LoVo (cell line): ENCODE measurements at places on chromosomes 1 and 21.

DNA sequence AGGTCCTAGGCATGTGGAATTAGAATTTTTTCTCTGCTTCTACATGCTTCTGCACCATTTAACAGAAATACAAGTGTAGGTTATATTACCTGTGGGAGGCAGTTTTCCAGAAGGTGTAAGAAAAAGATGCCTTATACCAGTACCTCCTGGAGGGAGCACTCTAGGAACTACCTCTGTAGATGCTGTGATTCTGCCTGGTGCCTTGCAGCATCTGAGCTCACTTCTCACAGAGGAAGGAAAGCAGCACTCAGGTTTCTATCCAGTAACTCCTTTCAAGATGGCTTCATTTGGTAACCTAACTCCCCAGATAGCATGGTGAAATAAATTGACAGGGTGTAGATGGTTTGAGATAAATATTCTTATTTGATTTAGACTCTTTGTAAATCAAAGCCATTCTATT lies 50.3 kb downstream of the GIPC2 start:
- no peak for DNase-seq

DNA sequence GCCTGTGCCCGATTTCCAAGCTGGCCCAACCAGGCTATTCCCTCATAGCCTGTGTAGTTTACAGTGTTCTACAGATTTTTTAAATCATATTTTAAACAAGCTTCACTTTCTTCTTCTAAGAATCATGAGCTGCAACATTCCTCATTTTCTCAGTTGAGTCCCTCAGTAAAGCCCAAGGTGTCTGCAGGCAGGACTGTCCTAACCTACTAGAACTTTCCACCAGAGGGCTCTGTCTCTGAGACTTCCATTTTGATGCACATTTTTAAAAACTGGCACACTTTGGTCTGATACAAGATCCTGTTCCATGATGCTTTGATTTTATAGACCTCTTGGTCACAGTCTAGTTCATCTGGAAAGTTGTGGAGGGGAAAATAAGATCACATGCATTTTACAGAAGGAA lies 21.6 kb upstream of the SLAMF6 start:
- peak; percentile 22 for DNase-seq

DNA sequence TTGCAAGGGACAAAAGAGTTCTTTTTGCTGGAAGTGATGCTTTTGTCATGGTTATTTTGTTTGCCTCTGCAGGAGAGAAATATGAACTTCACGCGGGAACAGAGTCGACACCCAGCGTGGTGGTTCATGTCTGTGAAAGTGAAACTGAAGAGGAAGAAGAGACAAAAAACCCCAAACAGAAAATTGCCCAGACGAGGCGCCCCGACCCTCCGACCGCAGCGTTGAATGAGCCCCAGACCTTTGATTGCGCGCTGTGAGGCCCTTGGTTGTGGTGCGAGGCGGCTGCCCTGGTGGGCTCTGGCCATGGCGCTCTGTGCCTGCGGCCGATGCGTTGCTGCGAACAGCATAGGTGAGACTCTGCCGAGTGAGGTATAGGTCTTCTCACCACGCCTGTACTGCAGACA lies 20.9 kb upstream of the NCMAP start:
- peak; percentile 24 for DNase-seq

DNA sequence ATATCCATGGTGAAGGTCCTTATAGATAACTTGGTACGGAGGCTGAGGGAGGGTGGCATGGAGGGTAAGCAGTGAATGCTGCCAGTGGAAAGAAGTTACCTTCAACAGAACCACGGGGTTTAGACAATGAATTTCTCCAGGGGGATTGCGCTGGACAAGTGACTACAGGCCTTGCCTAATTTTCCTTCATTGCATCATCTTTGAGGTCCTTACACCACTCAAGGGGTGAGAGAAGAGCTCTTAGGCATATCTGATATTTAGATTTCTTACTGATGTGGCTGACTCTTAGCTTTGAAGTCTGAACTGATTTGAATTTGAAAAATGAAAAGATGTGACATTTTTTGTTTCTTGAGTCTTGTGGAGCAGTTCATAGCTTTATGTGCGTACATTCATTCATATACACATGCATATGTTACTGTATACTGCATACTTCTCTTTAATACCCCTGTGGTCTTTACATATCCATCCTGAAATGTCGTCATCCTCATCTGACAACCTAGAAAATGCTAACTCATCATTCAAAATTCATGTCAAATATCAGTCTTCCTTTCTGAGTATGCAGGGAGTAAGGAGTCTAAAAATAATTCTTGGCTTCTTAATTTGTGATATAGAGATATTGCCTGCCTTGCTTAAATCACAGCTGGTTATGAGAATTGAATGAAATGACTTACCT lies 63.6 kb downstream of the DNM3 start:
- no peak for DNase-seq

- no peak for DNase-seq
Observed at GRCh38 chr1:33111965-33112364, 31.0 kb downstream of the AZIN2 start.

DNA sequence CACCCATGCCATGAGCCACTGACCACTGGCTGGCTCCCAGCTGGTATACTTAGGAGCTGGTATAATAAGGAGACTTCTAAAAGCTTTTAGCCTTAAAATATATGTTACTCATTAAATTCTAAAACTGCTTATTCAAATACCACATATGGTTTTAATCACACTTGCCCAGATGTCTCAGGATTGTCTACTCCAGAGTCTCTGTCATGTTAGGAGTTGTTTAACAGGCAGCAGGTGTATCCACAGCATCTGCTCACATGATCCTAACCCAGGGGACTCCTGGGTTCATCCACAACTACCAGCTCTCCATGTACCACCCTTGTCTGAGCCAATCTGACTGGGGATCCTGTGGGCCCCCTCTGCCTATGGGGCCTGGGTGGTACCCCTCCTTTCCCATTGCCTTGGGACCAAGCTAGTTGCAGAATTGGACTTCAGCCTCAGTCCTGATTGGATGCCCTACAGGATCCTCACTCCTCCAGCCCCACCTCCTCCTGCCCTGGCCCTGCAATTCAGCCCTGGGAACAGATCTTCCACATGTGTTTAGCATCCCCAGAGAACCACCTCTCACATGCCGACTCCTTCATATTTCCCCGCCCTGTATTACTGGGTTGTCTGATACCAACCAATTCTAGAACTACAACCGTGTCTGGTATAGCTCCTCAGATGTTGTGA lies 61.3 kb downstream of the BCAR3 start:
- DNase-seq: no peak
